ENCODE measurements at places on chromosomes 6 and 20.

- peak; percentile 53 for DNase-seq
Observed at GRCh38 chr6:134138226-134138975, 86.0 kb upstream of the SLC2A12 start.

GRCh38 chr6:105459864-105460263 lies 57.0 kb upstream of the PREP start:
- peak; percentile 26 for DNase-seq

GRCh38 chr6:111242452-111242851 lies 155.1 kb downstream of the SLC16A10 start:
- DNase-seq: peak; percentile 83

DNA sequence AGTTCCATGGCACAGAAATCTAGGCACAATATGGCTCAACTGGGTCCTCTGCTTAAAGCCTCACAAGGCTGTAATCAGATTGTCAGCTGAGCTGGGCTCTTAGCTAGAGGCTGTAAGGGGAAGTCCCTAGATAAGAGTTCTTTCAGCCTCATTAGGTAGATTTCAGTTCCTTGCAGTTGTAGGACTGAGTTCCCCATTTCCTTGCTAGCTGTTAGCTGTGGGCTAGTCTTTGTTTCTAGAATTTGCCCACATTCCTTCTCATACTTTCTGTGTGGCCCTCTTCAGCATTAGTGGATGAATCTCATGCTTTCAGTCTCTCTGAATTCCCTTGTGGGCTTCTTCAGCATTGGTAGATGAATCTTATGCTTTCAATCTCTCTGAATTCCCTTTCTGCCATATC lies 71.0 kb upstream of the MRAP2 start:
- no peak for DNase-seq

GRCh38 chr6:7152462-7152861 lies 44.7 kb downstream of the RREB1 start:
- DNase-seq: no peak

GRCh38 chr6:43665376-43665775 lies 20.5 kb downstream of the RSPH9 start:
- DNase-seq: no peak

DNA sequence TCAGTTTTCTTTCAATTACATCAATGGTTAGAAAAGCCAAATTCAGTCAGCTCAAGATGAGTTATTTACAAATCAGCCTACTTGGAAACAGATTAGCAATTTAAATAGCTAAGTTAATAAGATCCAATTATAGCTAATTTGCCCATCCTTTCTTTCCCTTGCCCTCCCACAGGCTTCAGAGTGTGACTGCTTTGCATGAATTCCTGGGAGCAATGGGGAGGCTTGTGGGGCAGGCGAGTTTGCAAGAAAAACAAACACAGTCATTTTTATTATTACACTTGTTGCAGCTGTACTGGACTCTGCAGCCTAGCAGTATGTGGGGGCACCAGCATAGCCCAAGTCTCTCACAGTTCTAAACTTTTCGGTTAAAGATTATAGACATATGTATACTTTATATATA lies 219.0 kb downstream of the NKAIN2 start:
- DNase-seq: no peak

DNA sequence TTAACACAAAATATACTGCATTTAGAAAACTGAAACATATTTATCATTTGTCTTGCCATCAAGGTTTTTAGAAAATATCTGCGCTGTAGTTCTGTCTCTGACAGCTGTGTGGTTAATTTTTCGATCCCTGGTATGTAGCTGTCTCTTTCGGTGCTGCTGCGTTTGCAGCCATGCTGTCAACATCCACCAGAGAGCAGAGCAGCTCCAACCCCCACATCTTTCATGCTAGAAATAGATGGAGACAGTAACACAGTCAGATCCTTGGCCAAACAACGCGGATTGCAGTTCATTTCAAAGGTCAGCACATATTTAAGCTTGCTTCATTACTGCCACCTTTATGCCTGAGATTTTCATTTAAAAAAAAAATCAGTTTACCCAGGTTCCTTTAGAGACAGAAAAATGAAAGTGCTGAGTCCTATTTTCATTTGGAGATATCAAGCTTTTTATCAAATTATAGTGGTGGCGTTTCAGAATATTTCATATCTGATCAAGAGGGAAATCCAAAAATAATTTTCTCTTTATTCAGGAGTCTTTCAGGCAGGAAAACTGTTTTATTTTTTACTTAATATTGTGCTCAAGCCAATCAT lies 157.7 kb upstream of the MMS22L start:
- peak; percentile 63 for DNase-seq

Measured in choroid plexus epithelial cell (primary cell).